ENCODE measurements at places on chromosomes 5 and 9.
A peak's percentile ranks its signal among the peaks of the same experiment; 100 is the strongest.

DNA sequence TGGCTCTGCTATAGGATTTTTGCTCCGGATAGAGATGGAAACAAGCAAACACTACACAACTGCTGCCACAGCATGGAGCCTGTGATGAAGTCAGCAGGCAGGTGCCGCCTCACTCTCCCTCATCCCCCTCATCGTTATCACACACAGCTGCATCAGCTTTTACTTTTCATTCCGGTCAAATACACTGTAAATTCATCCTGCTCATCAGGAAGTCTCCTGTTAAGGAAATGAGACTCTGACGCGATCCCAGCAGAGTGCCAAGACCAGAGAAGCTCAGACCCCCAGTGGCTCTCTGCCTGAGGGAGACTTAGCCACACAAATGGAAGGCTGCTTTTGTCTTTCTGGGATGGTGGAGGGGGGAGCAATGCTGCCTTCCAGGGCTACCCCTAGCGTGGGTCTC, 270.2 kb downstream of the ELAVL2 start:
- DNase-seq = no peak

- DNase-seq = no peak
Observed at GRCh38 chr9:95088421-95089161, 228.9 kb downstream of the FANCC start.

GRCh38 chr5:10756549-10756948, 4.5 kb downstream of the DAP start:
- no peak for DNase-seq

GRCh38 chr5:95841914-95842812, 19.6 kb upstream of the GLRX start:
- no peak for DNase-seq

DNA sequence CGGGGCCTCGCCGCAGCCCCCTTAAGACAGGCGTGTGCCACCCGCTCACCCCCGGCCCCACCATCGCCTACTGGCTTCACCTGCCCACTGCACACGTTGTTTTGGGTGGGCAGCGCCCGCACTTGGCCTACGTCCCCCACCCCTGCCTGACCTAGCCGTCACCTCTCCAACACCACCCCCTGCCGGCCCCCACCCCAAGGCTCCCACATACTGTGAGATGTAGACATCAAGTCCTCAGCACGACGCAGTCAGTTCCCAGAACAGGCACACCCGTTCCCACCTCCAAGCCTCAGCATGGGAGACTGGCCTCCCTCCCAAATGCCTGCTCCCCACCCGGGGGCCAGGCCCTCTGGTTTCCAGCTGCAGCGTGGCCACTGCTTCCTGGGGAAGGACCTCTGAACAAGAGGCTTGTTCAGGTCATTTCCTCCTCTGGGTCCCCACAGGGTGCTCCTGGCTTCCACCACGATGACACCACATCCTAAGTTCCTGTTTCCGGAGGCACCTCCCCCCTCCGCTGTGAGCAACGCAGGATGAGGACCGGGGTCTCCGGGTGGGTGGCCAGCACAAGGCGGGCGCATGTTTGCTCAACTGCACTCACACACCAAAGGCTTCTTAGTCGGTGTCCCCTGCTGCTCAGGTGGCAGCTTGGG, 11.3 kb downstream of the DBN1 start:
- DNase-seq = no peak

GRCh38 chr5:28110781-28111180, 1072.4 kb upstream of the CDH9 start:
- DNase-seq = no peak

GRCh38 chr5:71740015-71740753, 21.1 kb downstream of the CARTPT start:
- DNase-seq = no peak

DNA sequence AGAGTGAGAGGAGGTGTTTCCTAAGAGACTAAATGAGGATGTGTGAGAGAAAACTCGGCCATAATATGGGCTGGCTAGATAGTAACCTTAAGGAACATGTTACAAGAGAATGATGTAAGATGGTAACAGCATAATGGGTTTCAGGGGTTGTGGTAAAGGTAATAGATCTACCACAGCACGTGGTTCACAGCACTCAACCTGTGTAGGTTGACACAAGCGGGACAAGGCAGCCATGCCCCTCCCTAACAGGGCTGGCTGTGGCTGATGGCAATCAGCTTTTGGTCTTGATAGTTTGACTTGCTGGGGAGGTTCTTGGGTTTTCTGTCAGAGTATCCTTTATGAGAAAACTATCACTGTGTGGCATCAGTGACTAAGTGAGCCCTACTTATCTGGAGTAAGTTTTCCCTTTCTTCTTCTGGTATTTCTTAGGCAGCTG, 138.6 kb downstream of the TRIO start:
- DNase-seq = no peak

DNA sequence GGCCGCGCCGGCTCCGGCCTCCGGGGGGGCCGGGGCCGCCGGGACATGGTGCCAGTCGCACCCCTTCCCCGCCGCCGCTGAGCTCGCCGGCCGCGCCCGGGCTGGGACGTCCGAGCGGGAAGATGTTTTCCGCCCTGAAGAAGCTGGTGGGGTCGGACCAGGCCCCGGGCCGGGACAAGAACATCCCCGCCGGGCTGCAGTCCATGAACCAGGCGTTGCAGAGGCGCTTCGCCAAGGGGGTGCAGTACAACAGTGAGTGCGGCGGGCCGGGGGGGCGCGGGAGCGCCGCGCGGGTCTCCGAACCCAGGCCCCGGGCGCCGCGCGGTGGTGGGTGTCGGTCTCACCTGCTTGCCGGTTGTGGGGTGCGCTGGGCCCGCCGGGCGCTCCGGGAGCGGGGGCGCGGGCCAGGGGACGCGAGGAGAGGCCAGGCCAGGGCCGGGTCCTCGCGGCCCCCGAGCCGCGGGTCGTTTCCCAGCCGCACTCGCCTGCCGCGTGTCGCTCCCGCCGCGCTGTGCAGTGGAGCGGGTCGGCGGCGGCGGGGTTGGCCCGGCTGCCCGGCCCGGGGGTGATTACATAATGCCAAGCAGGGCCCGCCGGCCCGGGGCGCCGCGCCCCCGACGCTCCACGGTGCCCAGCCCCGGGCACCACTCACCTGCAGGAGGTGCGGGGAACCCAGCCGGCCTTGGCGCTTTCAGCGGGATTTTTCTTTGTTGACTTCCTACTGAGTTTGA, 492 bp downstream of the RABL6 start:
- peak; percentile 45 for DNase-seq

DNA sequence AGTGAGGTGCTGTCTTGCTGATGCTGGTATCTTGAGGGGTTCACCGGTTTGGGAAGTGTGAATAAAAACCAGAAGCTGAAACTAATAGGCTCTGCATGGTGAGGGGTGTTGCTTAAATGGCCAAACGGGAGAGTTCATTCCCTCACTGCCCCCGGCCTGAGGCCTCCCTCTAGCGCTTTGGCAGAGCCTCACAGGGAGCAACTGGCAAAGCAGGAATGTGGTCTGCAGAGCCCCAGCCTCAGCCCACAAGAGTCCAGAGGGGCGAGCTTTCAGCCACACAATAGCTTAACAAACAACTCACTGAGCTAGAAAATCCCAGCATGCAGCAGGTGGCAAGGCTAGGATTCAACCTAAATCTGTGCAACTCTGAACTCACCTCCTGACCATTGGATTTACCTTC, 234.8 kb downstream of the MED10 start:
- DNase-seq = no peak

DNA sequence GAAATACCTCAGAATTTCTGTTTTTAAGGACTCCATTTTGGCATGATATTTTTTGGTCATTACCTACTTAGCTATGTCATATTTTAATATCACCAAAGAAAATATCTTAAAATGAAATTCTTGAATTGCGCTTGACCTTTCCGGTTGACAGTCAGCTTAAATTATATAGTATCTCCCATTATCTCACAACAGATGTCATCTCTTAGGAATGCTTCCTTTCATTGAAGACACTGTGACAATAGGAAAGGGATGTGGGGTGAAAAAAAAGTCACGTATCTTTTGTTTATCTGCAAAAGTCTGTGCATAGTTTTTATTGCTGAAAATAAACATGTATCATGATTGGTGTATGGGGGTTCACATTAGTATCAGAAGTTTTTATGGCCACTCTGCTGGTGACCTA, 105.8 kb downstream of the INVS start:
- DNase-seq = no peak

GRCh38 chr9:30172206-30172605, 2212.2 kb upstream of the ACO1 start:
- DNase-seq = no peak

- DNase-seq = no peak
Observed at GRCh38 chr5:154199263-154199662, 8.7 kb downstream of the GALNT10 start.

DNA sequence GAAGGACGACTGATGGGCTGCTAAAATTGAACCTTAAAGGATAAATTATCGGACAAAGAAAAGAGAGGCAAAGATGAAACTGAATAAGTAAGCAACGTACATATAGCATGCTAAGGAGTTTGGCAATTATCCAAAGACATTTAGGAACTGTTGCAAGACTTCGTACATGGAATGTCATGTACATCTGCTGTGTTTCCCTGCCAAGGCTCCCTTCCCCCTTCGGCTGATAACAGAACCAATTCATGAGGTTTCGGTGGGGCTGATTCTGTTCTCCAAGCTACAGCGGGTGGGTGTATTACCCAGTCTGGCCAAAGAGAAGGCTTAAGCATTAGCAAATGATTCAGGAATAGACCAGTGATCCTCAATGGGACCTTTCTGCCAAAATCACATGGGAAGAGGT, 190.9 kb upstream of the FREM1 start:
- DNase-seq = no peak

DNA sequence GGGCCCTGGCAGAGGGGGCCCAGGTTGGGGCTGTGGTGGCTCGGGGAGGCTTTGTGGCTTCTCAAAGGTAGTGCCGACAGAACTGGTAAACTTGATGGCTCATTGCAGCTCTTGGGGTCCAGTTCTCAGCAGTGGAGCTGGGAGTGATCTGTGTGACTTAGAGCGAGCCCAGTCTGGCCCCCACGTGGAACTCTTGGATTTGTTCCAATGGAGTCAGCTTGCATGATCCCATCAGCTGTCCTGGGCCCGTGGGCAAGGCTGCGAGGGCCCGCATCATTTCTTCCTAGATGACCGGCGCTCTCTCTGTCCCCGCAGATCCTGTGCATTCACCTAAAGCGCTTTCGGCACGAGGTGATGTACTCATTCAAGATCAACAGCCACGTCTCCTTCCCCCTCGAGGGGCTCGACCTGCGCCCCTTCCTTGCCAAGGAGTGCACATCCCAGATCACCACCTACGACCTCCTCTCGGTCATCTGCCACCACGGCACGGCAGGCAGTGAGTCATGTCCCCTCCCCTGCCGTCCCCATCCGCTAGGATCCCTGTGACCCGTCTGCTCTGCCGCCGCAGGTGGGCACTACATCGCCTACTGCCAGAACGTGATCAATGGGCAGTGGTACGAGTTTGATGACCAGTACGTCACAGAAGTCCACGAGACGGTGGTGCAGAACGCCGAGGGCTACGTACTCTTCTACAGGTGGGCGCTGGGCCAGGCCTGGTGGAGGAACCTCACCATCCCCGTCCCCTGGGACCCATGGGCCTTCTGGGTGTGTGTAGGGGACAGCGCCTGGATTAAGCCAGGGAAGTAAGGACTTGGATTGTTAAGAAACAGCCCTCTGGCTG, 39.2 kb downstream of the USP20 start:
- no peak for DNase-seq

GRCh38 chr5:139822553-139823425, 27.2 kb downstream of the PSD2 start:
- DNase-seq = no peak

GRCh38 chr5:148014276-148014675, 49.5 kb upstream of the SPINK5 start:
- DNase-seq = no peak

DNA sequence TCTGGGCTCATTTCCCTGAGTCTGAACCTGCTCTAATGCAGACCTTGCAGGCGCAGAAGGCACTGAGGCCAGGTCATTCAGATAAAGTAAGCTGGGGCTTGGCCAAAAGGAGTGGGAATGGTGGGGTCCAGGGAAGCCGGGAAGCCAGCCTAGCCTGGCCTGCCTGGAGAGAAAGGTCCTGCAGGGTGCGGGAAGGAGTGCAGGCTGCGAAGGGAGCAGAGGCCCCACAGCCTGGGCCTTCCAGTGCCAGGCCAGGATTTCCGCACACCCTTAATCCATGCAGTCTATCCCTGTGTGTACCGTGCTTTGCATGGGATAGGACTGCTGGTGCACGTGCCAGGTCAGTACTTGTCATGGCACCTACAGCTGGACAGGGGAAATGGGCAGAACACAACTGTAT, 3.6 kb upstream of the STING1 start:
- DNase-seq = no peak

GRCh38 chr5:79791843-79792242, 102.2 kb downstream of the CMYA5 start:
- DNase-seq = no peak

DNA sequence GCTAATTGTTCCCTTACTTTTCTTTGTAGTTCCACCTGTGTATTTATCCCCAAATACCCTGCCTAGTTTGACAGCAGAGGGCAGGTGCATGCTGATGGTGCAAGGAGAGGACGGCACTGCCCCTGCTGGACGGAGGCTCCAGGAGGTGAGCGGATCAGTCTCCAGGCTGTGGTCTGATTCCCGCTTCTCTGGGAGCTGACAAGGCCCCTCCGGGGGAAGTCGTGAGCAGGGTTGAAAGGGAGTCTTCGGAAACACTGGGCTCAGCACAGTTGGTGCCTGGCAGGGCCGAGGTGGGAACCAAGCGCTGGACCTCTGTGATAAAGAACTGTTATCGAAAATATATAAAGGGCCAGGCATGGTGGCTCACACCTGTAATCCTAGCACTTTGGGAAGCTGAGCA, 52.9 kb downstream of the RASGEF1C start:
- DNase-seq = no peak

DNA sequence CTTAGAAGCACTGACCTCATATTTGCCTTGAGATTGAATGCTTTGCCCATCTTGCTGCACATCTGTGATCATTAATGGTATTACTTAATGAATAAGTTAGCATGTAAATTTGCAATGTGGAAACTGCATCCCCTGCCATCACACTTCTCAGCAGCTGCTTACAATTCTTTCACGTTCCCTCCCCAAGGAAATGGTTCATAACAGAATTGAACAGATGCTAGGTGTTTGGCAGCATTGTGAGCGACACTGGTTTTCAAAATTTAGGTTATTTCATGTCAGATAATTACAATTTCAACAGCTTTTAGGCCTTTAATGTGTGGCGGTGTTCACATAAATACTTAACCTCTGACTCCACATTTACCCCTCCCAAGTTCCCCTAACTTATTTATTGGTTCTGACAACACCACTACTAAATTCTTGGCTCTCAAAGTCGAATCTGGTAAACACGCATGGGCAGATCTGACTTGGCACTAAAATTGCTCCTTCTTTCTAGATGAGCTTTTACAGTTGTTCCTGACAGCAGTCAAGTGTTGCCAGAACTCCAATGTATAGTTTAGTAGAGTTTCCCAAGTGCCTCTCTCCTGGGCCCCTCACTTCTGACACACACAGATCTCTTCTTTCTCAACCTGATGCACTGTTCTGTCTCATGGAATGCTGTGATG, 46.8 kb downstream of the SLC1A3 start:
- DNase-seq = no peak

- DNase-seq = no peak
Observed at GRCh38 chr5:59840200-59840601, 53.3 kb downstream of the PDE4D start.

Data from activated CD4-positive, alpha-beta T cell treated with anti-CD3 and anti-CD28 coated beads for 1 hour (primary cell).